ENCODE measurements at places on chromosomes 2 and 18. TPM values are rescaled to one million over a fixed set of nuclear protein-coding genes. Genes with fewer than 3 reads are reported as not detected.
A peak's percentile ranks its signal among the peaks of the same experiment; 100 is the strongest.

DNA sequence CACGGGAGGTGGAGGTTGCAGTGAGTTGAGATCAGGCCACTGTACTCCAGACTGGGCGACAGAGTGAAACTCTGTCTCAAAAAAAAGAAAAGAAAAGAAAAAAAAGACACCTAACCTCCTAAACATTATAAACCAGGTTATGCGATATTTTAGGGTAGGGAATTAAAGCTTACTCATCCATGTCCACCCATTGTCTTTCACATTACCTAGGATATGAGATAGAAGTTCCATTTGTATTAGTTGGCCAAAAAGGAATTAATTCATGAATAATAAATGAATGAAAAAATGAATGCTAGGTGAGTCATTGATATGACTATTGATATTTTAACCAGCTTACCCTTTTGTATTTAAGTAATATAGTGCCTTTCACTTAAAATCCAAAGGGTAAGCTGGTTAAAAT lies 132.9 kb downstream of the FAM161A start:
- no peaks in the 10 kb centered on the region for H3K36me3 ChIP-seq
- H3K27ac ChIP-seq, result no peak overlapping the region

The TNFAIP6 gene
- total RNA-seq, result 1.5 TPM

The GREB1L gene
- total RNA-seq, result 0.81 TPM

DNA sequence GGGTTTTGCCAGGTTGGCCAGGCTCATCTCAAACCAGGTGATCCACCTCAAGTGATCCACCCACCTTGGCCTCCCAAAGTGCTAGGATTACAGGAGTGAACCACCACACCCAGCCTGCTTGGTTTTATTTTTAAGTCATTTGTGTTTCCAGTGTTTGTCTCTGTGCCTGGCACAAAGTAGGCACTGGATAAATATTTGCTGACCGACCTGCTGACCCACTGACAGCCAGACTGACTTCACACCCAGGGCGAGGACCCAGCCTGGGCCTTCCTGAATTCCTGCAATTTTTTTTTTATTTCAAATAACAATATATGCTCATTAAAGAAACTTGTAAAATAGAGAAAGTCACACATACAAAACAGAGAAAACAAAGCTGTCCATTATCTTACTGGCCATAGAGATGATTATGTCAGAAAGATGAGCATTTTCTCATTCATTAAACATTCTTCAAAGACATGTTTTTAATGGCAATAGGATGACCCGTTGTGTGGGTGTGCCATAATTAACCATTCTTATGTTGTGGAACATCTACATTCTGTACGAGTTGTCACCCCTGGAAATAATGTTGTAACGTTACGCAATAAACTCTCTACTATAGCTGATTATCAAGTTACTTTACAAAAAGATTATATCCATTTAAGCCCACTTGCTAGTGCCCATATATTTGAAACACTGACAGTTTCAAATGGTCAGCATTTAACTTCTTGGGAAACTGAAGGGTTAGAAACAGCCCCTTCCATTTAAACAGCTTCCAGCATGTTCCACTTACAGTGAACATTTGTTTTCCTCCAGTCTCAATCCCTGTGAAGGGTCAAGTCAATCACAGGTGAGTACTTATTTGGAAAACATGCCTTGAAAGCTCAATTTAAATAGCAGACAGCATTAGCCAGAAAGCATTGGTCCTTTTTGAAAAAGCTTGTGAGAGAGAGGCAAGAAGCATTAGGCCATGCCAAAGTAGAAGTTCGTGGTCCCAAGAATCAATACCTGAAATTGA lies 25.7 kb upstream of the GATA6 start:
- no peak overlapping the region for H3K4me3 ChIP-seq
- H3K27ac ChIP-seq, result no peak overlapping the region
- no peak for DNase-seq
- H3K36me3 ChIP-seq, result no peaks in the 10 kb centered on the region
- 0 out of 2 replicates have a peak, but pooled peaks cover 12% of the 10 kb centered on the region for H3K27me3 ChIP-seq
- H3K4me1 ChIP-seq, result no peaks in the 10 kb centered on the region

The DLX2 gene
- total RNA-seq, result not detected

- H3K4me3 ChIP-seq, result no peak overlapping the region
- peaks cover 6% of the 10 kb centered on the region for H3K4me1 ChIP-seq
- H3K27me3 ChIP-seq, result no peaks in the 10 kb centered on the region
- no peak for DNase-seq
- H3K36me3 ChIP-seq, result no peaks in the 10 kb centered on the region
- no peak overlapping the region for H3K27ac ChIP-seq
These were observed 175.2 kb upstream of the CCDC150 start for GRCh38 chr2:196464311-196464710.

GRCh38 chr2:124187948-124188347 lies 162.9 kb downstream of the CNTNAP5 start:
- H3K27ac ChIP-seq, result no peak overlapping the region
- DNase-seq, result no peak
- no peaks in the 10 kb centered on the region for H3K4me1 ChIP-seq
- H3K36me3 ChIP-seq, result no peaks in the 10 kb centered on the region

GRCh38 chr2:101395545-101396315 lies 8.4 kb upstream of the CREG2 start:
- H3K27me3 ChIP-seq, result no peaks in the 10 kb centered on the region
- no peak for DNase-seq
- H3K27ac ChIP-seq, result peak overlapping the region; percentile 87

The CRYGD gene
- not detected for total RNA-seq
